ENCODE measurements at places on chromosomes 13 and 19. TPM values are rescaled to one million over a fixed set of nuclear protein-coding genes. Genes with fewer than 3 reads are reported as not detected.

DNA sequence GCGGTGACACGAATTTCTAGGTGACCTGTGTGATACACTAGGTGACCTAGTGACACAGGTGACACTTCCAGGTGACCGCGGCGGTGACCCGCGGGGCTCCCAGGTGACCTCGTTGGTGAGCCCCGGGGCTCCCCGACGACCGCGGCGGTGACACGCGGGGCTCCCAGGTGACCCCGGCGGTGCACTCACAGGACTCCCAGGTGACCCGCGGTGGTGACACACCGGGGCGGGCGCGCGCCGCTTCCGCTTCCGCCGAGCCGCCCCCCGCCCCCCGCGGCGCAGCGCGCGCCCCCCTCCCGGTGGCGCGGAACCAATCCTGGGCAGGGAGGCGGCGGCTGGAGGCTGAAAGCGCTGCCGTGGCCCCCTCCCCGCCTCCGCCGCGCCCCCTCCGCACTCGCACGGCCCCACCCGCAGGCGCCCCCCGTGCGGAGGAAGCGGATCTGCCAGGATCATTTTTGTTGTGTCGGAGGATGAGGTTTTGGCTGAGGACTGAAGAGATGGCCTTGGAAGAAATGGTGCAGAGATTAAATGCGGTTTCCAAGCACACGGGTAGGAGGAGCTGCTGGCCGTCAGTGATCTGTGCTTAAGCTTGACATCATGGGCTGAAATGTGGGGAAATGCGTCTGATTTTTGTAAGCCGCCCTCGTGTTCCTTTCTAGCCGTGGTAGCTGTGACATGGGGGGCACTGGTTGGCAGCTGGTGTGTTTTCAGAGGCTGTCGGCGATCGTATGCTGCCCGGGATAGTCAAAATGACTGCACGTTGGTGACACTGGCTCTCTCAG is at the start of gene MCF2L:
TSS of gene MCF2L (plus strand) at position 305 of the 782 bp plus-strand sequence. CDS start at position 471, 166 bp downstream.
- peak; percentile 69 for DNase-seq

DNA sequence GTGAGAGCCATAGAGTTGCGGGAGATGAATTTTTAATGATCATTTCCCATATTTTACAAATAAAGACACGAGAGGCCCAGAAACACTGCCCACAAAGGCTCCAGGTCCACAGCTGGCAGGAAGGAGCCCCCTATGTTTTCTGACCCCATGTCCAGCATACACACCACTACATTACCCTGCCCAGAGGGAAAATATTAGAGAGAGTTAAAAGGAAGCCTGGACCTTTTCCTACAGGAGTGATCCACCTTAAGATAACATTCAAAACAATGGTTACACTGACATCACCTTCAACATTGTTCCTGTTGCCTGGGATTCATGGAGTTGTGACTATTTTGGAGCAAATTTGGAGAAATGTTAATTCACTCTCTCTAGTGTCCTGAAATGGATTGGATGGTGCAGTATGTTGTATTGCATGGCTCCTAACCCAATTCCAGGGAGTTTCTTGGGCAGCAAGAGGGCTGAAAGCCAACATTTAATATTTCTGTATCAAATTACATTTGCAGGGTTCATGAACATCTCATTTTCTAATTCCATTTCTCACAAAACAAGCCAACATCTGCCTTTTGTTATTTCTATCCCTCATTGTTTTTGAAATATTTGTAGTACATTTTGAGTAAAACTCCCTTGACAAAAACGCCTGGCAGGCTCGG is 172.5 kb downstream of the DLEU7 start:
- DNase-seq = no peak

- peak; percentile 81 for DNase-seq
Observed at GRCh38 chr19:10230173-10230860, 814 bp downstream of the S1PR2 start.

- no peak for DNase-seq
Observed at GRCh38 chr19:44741258-44741731, 7.2 kb upstream of the BCL3 start.

- DNase-seq = no peak
Observed at GRCh38 chr19:30547246-30547645, 175.1 kb downstream of the ZNF536 start.

DNA sequence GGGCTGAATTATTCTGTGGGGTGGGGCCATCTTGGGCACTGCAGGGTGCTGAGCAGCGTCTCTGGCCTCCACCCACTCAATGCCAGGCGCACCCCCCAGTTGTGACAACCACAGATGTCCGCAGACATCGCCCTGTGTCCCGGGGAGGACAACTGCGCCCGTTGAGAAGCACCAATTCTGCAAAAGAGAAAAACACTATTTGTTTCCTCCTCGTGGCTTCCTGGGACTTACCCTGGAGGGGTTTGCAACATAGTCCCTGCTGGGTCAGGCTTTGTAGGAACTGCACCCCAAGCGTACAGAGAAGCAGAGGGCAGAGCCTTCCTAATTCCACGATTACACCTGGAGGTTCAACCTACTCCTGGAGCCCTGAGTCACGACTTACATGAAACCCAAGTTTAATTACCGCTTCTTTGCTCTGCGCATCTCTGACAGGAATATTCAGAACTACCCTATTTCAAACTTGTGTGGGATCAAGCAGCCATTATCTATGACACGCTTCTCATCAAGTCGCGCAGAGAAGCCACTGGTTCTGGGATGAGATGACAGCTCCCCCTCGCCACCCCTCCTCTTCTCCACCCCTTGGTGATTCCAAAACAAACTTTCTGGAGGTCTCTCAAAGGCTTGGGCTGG is 11.1 kb upstream of the SLC39A3 start:
- no peak for DNase-seq

DNA sequence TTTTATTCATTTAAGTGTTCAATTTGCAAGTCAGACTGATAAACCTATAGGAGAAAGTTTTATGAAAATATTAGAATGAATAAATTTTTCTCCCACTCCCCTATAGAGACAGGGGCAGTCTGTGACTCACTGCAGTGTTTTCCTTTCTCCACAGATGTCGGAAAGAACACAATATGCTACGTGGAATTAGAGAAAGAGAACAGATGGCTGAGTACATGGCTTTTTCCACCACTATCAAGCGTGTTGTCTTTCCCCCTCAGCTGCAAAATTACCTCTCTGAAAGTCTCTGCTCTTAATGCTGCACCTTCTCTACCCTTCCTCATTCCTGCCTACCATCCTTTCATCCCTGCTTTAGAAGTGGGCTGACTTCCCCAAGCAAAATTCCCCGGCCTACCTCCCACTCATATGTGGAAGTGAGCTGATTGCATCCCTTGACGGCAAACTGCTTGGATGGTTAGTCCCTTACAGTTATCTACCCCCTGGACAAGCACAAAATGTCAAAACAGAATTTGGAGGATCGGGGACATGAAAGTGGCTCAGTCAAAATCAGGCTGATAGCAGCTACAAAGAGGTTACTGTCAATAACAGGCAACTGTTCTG is 30.0 kb downstream of the FLT1 start:
- DNase-seq = no peak

DNA sequence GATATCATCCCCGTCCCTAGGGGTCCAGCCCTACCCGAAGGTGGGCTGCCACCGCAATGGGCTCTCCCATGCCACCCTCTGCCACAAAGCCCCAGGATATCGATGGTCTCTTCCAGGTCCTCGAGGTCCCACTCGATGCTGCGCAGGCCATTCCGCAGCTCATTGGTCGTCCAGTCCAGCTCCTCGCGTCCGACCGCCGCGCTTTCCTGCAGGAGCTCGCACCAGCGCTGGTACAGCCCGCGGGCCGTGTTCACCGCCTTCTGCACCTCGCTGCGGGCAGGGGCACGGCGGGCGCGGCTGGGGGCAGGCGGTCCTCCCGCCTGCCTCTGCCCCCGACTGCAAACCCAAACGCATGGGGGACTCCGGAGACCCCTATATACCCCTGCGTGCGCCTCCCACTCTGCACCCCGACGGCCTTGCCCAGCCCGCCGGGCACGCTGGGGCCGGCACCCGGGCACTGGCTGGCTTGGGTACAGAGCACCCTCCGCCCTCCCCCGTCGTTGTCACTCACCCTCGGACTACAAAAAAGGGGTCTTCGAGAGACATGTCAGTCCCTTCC is 468 bp downstream of the STX10 start:
- DNase-seq = no peak

GRCh38 chr19:982567-983170 is 1.5 kb upstream of the WDR18 start:
- DNase-seq = peak; percentile 86

DNA sequence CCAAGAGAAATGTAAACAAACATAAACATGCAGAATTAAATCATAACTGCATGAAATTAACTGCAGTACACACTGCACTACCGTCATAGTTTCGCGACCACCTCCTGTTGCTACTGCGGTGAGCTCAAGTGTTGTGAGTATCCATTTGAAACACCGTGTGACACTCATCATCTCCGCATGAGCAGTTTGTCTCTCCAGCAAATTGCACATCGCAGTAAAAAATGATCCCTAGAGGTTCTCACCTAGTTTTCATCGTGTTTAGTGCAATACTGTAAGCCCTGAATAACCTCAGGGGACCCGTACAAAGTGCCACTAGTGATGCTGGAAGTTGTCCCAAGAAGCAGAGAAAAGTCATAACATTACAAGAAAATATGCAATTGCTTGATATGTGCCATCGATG is 147.7 kb downstream of the DPF1 start:
- no peak for DNase-seq

- peak; percentile 41 for DNase-seq
Observed at GRCh38 chr13:23899555-23899954, 2.3 kb upstream of the C1QTNF9B start.

- DNase-seq = peak; percentile 29
Observed at GRCh38 chr19:51921949-51922348, 5.3 kb upstream of the ZNF613 start.

DNA sequence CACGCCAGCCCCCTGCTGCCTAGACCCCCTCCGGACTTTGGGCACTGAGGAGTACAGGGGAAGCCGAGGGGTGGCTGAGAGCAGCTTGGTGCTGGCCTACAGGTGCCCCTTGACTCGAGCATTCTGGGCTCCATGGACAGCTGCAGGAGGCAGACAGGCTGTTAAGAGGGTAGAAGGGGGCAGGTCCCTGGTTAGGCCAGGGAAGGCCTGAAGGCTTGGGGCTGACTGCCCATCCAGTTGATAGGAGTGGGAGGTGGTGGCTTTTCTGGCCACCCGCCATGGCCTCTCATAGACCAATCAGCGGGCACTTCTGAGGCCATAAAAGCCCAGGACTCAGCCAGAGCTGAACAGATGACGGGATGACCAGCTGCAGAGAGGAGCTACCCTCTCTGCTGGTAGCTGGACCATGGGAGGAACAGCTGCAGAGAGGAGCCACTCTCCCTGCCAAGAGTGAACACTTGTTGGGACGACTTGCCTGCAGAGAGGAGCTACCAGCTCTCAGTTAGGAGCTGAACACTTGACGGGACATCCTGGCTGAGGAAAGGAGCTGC is 10.7 kb upstream of the SUPT20H start:
- no peak for DNase-seq

DNA sequence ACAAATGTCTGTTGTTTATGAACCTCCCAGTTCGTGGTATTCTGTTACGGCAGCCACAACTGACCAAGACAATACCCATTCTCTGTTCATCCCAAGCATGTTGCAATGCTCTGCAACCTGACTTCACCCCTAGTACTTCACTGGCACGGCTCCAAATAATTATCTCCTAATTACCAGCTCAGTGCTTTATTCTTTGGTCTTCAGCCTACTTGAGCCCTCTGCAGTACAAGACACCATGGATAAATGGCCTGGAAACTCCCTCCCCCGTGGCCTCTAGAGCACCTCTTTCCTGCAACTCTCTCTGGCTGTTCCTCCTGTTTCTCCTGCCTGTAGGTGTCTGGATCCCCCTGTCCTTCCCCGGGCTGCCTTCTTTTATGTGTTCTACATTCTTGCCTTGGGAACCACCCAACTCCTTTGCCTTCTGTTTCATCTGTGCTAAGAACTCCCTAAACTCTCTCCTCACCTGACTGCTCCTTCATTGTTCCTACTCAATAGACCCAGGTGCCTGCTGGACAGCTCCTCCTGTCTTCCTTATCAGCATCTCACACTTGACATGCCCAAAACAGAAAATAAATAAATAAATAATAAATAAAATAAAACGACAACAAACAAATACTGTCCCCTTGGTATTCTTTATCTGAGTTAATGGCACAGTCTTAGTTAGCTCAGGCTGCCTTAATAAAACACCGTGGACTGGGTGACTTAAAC is 200.4 kb upstream of the IPO5 start:
- no peak for DNase-seq

DNA sequence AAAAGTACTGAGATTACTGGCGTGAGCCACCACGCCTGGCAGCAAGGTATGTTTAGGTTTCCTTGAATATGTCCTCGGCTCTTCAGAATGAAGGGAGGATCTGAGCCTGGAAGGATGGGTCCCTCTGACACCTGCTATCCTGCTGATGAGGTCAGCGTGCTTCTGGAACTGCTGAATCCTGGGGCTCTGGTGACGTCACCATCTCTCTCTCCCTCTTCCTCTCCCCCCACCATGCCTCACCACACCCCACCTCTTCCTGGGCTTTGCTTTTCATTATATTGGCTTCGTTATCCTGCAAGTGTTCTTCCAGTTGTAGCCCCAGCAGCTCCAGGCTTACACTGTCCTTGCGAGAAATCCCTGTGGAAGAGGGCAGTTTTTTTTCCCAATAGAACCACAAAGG is 49.8 kb downstream of the CCNE1 start:
- DNase-seq = no peak

GRCh38 chr19:41186971-41187883 is 5.8 kb upstream of the CYP2S1 start:
- DNase-seq = no peak

GRCh38 chr19:29006057-29006735 is 206.8 kb downstream of the UQCRFS1 start:
- no peak for DNase-seq

The IZUMO4 gene
- 80.8 TPM for total RNA-seq

The ZNF579 gene
- 10.3 TPM for total RNA-seq

The C19orf25 gene
- 68.1 TPM for total RNA-seq

The F2RL3 gene
- 1.1 TPM for total RNA-seq

The CHERP gene
- 98.9 TPM for total RNA-seq

The SHISA2 gene
- not detected for total RNA-seq

The GSX1 gene
- total RNA-seq = not detected

The ZNF599 gene
- 8.1 TPM for total RNA-seq

The RFXAP gene
- 9.6 TPM for total RNA-seq

The KCTD12 gene
- 6.2 TPM for total RNA-seq

The TEX26 gene
- total RNA-seq = not detected

The ZNF546 gene
- 16.6 TPM for total RNA-seq

The KLK14 gene
- 0.59 TPM for total RNA-seq

The RTBDN gene
- not detected for total RNA-seq
